H4 (cell line): ENCODE measurements at places on chromosomes 6 and 20. TPM values are rescaled to one million over a fixed set of nuclear protein-coding genes. Genes with fewer than 3 reads are reported as not detected.

AKAP12 gene
- 4.8 and 6.5 TPM in 2 replicates for total RNA-seq

GRCh38 chr6:97656236-97656635 lies 373.2 kb upstream of the MMS22L start:
- no peak for DNase-seq

- no peak for DNase-seq
Observed at GRCh38 chr6:9623985-9624384, 790.9 kb downstream of the TFAP2A start.

RHAG gene
- total RNA-seq = not detected in 2 replicates

DNA sequence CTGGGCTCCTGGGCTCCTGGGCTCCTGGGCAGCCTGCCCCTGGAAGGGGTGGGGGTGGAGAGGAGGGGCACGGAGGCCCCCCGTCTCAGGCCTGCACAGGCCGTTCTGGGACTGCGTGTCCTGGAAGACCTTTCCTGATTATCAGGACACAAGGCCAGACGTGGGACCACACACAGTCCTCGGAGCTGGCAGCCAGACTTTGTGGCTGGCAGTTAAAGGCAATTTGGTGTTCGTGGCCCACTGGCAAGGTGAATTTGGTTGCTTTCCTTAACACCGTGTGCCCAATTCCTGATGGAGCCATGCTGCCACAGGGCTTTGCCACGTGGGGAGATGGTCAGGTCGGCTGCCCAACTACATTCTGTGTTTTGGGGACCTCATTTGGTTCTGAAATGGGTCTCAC lies 113.5 kb downstream of the SMOC2 start:
- DNase-seq = no peak

IMPG1 gene
- 0.14 TPM in 1 of 2 replicates, not detected in the other for total RNA-seq

- no peak for DNase-seq
Observed at GRCh38 chr6:47915017-47915416, 133.2 kb downstream of the OPN5 start.

DNA sequence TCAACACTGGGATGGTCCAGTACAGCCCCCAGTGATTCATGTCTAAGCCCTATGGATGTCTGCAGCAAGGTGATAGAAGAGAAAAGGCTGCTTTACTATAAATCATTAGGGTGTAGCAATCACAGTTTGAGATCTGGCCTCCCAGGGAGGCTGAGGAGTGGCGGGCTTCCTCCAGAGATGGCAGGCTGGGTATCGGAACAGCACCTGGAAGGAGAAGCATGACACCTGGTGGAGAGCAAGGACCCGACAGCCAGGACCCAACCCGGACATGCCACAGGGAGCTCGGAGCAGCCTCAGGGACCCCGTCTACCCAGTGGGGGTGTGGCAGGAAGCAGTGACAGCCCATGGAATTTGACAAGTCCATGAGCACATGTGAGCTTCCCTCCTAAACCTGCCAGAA lies 114.8 kb upstream of the CD93 start:
- peak; percentile 39 for DNase-seq

DNA sequence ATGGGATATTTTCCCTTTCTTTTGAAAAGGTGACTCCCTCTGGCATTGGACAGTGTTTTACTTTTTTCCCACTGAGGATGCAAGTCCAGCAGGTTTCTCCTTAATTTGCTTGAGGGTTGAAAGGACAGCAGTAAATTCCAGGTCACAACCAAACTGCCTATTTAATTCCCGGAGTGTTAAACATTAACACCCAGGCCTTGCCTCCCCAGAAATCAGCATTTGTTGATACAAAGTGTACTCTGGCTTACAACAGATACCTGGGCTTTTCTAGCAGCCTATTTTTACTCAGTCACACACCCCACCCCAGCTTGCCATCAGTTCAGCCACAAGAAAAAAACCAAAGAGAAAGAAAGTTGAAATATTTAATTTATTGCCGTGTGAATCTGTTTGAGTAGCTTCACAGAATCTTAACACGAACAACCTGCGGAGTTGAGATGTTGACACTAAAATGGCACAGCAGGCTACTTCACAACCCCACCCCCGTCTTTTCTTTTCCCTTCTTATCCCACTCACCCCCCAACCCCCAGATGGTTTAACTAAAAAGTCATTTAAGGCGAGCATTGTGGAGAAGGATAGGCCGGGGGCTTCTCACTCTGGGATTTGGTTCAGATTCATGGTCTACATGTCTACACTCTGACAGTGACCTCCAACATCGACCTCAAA lies 45.7 kb downstream of the MYLIP start:
- no peak for DNase-seq

DNA sequence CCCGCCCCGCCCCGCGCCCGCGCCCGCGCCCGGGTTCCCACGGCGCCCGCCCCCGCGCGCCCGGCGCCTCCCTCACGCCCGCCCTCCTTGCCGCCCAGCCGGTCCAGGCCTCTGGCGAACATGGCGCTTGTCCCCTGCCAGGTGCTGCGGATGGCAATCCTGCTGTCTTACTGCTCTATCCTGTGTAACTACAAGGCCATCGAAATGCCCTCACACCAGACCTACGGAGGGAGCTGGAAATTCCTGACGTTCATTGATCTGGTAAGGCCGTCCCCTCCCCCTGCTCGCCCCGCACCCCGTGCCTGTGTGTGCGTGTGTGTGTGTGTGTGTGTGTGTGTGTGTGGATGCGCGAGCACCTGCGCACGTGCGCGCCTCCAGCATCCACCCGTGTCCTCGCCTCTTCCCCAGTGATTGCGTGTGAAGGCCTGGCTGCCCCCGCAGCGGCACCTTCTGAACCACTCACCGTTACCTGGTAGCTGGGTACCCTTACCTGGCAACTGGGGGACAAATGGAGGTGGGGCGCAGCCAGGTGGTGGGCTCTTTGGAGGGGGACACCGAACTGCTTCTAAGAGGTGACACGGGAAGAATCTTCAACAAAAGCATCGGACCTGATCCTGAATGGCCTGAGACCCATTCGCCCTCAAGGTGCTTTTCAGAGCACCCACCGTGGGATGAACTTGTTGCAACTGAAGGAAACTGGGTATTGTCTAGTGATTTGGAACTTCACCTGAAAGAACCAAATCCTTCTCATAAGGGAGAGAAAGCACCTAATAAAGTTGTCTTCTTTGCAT lies at the start of gene AIG1:
Gene AIG1, plus strand, starts transcription at position 84 of the 791 bp plus-strand sequence. Its CDS starts 37 bp downstream, at position 121.
- DNase-seq = no peak

- no peak for DNase-seq
Observed at GRCh38 chr6:89986650-89987074, 92.4 kb downstream of the GJA10 start.

PTCHD4 gene
- 3.9 and 4.7 TPM in 2 replicates for total RNA-seq

DNA sequence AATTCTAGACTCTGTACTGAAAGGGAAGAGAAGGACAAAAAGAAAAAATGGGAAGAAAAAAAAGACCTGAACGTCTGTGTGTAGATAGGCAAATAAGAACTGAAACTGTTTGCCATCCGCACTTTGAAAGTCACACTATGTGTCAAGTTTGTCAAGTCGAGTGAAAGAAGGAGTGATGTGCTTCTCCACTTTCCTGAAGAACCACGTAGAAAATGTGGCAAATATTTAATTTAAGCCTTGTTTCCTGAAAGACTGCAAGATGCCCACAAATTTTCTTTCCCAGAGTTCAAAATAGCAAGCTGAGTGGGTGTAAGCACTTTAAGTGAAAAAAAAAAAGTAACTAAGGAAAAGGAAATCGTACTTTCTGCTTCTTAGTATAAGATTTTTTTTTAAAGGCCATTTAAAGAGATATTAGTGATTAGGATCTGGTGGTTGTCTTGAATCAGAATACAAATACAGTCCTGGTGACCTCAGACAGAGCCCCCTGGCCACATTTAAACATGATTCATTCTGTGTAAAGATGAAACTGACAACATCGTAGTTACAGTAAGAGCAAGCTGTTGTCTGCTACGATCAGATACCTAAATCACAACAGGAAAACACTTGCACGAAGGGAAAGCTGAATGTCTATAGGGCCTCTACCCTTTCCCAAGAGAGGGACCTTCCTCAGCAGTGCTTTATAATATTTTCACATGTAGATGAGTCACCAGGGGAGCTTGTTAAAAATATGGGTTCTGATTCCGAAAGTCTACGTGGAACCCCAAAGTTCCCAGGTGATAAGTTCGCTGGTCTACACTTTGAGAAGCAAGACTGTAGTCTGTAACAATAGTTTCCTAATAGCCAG lies 102.3 kb downstream of the HIVEP2 start:
- peak; percentile 42 for DNase-seq

DNA sequence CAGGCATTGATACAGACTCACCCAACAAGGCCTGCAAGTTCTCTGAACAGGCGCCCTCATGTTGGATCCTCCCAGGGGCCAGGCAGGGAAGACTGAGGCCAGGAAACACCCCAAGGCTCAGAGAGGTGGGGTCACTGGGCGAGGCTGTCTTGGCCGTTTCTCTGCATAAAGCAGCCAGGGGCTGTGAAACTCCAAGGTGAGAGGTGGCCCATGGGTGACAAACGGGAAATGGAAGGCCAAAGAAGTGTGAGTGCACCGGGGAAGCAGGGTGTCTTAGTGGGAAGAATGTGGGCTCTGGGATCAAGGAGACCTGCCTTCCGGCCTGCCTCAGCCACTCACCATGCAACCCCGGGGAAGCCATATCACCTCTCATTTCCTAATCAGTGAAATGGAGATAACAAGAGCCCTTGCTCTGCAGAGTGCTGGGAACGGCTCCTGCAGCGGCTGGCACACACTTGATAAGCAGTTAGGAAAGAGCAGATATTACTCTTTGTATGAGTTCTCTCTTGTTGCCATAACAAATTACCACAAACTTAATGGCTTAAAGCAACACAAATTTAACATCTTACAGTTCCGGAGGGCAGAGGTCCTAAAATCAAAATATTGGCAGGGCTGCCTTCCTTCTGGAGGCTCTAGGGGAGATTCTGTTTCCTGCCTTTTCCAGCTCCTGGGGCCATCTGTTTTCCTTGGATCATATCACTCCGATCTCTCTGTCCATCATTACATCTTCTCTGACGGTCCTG lies 168.6 kb downstream of the NFATC2 start:
- no peak for DNase-seq

DNA sequence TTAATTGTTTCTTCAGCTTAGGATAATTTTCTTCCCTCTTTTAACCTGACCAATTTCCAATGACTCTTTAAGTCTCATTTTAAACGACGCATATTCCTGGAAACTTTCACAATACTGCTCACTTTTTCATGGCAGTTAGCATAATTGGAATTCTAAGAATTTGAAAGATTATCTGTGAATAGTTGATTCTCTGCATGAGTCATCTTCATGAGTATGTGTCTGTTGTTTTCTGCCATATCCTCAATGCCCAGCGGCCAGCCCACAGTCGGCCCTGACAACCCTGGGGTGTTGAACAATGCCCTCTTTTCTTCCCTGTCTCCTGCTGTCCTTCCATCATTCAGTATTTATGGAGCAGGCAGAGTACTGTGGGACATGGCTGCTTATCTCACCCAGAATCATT lies 554.2 kb downstream of the CDH26 start:
- DNase-seq = no peak

HSD17B8 gene
- total RNA-seq = 1.2 and 5.6 TPM in 2 replicates

DNA sequence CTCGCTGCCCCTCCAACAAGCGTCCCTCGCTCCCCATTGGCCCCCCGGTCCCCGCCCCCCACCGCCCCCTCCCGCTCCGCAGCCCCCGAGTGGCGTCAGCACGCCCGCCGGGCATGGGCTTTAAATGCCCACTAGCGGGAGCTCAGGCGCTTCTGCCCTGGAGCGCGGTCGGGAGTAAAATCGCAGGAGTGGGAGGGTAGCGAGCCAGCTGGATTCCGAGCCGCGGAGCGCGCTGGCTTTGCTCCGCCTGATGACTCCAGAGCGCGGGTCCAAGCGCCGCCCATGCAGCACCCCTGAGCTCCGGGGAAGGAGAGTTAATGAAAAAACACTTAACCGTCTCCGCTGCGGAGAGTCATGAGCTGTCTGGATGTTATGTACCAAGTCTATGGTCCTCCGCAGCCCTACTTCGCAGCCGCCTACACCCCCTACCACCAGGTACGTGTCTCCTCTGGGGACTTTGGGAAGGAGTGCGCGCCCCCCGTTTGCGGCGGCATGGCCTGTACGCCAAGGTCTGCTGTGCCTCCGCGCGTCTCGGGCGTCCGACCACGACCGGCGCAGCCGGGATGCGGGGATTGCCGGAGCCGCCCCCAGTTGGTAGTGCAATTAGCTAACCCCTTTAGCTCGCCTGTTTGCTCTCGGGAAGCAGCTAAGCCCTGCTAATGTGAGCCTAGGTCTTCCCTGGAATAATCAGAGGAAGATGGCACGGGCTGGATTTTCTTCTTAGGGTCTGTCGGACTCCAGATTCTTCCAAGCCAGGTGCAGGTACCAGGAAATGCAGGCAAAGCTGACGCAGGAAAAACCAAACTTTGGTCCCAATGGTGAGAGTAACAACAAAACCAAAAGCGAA lies at the start of gene VGLL2:
Gene VGLL2, plus strand, starts transcription at position 149 of the 847 bp plus-strand sequence. Its CDS starts 206 bp downstream, at position 355.
- peak; percentile 32 for DNase-seq

- no peak for DNase-seq
Observed at GRCh38 chr6:134114918-134115714, 62.7 kb upstream of the SLC2A12 start.

DNA sequence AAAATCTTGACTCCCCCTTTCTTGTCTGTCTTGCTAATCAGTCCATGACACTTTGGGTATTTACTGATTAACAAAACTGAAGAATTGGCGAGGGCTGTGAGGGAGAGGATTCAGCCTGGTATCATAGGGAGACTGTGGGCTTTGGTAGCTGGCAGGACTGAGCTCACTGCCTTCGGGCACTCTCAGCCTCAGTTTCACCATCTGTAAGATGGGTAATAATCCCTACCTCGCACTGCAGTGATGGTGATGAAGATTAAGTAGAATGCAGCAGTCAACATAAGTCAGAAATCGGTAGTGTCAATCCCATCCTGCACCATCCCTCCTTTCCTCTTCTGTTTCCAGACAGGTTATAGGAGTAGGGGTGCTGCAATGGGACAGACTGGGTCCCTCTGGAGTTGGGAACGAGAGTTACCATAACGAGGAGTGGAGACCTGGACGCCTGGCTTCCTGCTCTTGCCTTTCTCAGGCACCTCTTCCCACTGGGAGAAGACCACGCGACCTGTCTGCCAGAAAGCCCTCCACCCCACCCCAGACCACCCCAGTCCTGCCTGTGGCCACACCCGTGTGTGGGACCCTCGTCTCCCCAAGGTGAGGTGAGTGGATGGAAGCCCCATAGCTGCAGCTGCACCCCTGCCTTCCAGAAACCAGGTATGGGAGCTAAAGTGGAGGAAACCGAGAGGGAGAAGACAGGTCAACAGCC lies 99.1 kb downstream of the SNX5 start:
- no peak for DNase-seq

- DNase-seq = no peak
Observed at GRCh38 chr20:17315407-17316231, 88.8 kb downstream of the PCSK2 start.

GRCh38 chr6:57040011-57040410 lies 6.5 kb upstream of the KIAA1586 start:
- DNase-seq = peak; percentile 14
